Small intestine (tissue), 16 donors: ENCODE measurements at places on chromosomes 6 and 20. TPM values are rescaled to one million over a fixed set of nuclear protein-coding genes. Genes with fewer than 3 reads are reported as not detected.

DNA sequence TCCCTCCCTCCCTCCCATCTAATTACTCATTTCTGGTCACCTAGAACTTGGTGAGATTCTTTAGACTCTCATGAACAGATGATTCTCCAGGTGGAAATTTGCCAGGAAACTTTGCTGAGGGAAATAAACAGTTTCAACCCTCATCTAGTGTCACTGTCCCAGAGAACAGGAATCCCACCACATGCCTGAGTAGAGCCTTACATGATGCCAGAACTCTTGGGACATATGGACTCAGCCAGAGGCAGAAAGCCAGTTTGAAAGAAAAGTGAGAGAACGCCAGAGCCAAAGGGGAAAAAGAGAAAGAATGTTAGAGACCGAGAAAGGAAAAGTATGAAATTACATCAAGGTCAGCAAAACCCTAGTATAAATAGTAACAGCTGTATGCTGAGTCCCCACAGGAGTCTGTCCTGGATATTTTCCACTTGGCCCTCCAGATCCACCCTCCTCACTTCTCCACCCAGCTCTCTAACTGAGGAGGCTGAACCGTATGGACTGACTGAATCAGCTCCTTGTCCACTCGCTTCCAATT, 127.5 kb upstream of the COL21A1 start:
- H3K27ac ChIP-seq, result no peak overlapping the region
- DNase-seq, result no peak
- no peaks in the 10 kb centered on the region for H3K27me3 ChIP-seq
- no peaks in the 10 kb centered on the region for H3K36me3 ChIP-seq

GRCh38 chr6:153767127-153767526, 271.9 kb upstream of the OPRM1 start:
- peak; percentile 26 for DNase-seq
- no peaks in the 10 kb centered on the region for H3K36me3 ChIP-seq
- H3K4me1 ChIP-seq, result no peaks in the 10 kb centered on the region
- H3K27ac ChIP-seq, result no peak overlapping the region

- no peaks in the 10 kb centered on the region for H3K36me3 ChIP-seq
- DNase-seq, result no peak
- no peak overlapping the region for H3K4me3 ChIP-seq
These were observed 379.2 kb upstream of the SLC35B3 start for GRCh38 chr6:8814440-8815000.

DNA sequence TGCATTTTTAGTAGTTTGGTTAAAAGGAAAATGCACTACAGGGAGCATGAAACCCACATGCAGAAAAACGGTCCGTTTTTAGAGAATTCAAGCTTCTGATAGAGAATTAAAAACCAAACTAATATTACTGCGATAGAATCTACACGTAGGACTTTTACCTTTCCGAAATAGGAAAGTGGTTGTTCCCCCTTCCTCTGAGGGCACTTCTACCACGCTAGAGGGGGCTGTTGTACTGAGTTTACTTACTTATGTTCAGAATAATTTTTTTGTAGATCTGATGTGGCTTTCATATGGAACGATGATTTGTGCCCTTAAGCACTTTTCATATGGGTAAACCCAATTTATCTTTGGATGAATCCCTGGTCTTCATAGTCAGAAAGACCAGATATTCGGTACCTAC, 264.3 kb upstream of the PLN start:
- H3K4me3 ChIP-seq, result no peak overlapping the region
- no peaks in the 10 kb centered on the region for H3K36me3 ChIP-seq
- H3K27ac ChIP-seq, result no peak overlapping the region
- no peaks in the 10 kb centered on the region for H3K27me3 ChIP-seq
- peak; percentile 14 for DNase-seq

GRCh38 chr20:14860410-14860814, 523.0 kb upstream of the FLRT3 start:
- no peaks in the 10 kb centered on the region for H3K27me3 ChIP-seq
- no peak overlapping the region for H3K4me3 ChIP-seq
- DNase-seq, result no peak
- H3K4me1 ChIP-seq, result no peaks in the 10 kb centered on the region
- no peaks in the 10 kb centered on the region for H3K36me3 ChIP-seq
- no peak overlapping the region for H3K27ac ChIP-seq

DNA sequence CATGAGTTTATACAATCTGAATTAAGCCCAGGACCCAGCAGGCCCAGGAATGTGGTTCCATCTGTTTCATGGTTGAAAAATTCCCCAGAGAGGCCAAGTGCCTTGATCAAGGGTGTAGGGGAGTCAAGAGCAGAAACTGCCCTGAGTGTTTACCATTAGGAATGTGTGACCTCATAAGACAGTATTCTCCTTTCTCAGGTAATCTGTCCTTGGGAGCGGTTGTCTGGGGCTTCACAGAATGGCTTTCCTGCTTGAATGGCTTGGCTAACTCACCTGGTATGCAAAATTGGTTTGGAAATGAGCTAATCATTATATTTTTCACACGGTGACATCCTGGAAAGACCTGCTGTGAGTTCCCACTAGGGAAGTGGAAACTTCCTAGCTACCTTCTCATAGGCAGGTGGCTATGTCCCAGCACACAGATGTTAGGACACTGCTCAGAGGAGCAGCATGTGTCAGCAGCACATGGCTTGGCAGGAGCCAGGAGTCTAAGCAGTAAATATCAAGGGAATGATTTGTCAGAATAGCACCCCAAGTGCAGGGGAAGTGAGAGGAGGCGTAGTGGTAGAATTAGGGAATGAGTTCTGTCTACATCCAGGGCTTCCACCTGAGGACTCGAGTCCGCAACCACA, 17.7 kb downstream of the CLIC5 start:
- H3K36me3 ChIP-seq, result no peaks in the 10 kb centered on the region
- DNase-seq, result peak; percentile 27
- H3K27ac ChIP-seq, result no peak overlapping the region
- no peaks in the 10 kb centered on the region for H3K4me1 ChIP-seq

GRCh38 chr20:63754008-63754407, 14.4 kb downstream of the SLC2A4RG start:
- no peak for DNase-seq
- no peaks in the 10 kb centered on the region for H3K27me3 ChIP-seq
- no peaks in the 10 kb centered on the region for H3K36me3 ChIP-seq
- no peaks in the 10 kb centered on the region for H3K4me1 ChIP-seq
- no peak overlapping the region for H3K27ac ChIP-seq
- no peak overlapping the region for H3K4me3 ChIP-seq

- H3K27me3 ChIP-seq, result no peaks in the 10 kb centered on the region
- no peak overlapping the region for H3K27ac ChIP-seq
- H3K4me3 ChIP-seq, result no peak overlapping the region
- DNase-seq, result no peak
- H3K4me1 ChIP-seq, result no peaks in the 10 kb centered on the region
These were observed 16.3 kb upstream of the SDCBP2 start for GRCh38 chr20:1345030-1345755.

DNA sequence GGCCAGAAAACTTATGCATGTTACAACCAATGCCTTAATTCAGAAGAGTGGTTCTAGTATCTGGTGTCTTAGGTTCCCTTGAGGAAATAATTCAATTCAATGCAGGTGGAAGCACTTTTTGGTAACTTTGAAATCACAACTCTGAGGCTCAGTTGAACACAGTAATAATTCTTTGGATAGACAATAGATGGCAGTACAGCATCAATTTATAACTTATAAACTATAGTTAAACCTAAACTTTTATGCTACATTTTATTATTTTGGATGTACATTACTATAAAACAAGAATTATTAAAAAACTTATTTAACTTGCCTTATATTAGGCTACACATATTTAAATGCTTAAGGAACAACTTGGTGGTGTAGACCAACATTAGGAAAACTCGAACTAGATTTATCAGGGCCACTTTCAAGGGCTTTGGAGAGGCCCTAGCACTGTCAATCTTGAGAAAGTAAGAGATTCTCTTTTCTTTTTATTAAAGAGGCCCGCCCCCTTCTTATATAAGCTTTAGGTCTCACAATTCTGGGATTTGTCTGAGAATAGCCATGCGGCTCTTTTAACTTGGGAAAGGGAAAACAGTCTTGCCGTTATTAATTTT, 85.9 kb downstream of the CRYBG1 start:
- H3K27me3 ChIP-seq, result no peaks in the 10 kb centered on the region
- H3K27ac ChIP-seq, result peak overlapping the region; percentile 24
- no peak overlapping the region for H3K4me3 ChIP-seq

- H3K36me3 ChIP-seq, result no peaks in the 10 kb centered on the region
- no peak overlapping the region for H3K4me3 ChIP-seq
- DNase-seq, result no peak
- H3K27me3 ChIP-seq, result no peaks in the 10 kb centered on the region
These were observed 80.0 kb downstream of the CBFA2T2 start for GRCh38 chr20:33569802-33570391.

DNA sequence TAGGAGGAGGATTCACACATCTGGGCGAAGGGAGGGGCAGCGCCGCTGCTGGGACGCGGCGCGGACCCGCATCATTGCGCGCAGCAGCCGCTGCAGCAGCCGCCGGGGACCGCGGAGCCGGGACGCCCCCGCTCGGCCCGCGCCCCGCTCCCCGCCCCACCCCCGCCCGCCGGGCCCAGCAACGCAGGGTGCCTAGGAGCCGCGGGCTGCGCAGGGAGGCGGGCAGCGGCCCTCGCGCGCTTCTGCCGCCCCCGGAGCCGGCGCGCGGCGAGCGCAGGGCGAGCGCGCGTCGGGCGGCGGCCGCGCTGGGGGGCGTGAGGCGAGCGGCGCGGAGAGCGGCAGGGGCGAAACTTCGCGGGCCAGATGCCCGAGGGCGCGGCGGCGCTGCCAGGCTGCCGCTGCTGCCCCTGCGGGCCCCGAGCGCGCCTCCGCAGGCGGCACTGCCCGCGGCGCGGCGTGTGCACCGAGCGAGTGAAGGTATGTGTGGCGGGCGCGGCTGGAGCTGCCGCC, at the start of gene NKAIN2:
Gene NKAIN2 (plus strand): TSS at position 362 of the 510 bp plus-strand sequence.
- no peak within 1 kb of the TSS for H3K27ac ChIP-seq
- peak; percentile 35 for DNase-seq
- no peaks in the 10 kb centered on the region for H3K36me3 ChIP-seq
- H3K4me1 ChIP-seq, result no peaks in the 10 kb centered on the region
- H3K27me3 ChIP-seq, result peaks cover 24% of the 10 kb centered on the region

DNA sequence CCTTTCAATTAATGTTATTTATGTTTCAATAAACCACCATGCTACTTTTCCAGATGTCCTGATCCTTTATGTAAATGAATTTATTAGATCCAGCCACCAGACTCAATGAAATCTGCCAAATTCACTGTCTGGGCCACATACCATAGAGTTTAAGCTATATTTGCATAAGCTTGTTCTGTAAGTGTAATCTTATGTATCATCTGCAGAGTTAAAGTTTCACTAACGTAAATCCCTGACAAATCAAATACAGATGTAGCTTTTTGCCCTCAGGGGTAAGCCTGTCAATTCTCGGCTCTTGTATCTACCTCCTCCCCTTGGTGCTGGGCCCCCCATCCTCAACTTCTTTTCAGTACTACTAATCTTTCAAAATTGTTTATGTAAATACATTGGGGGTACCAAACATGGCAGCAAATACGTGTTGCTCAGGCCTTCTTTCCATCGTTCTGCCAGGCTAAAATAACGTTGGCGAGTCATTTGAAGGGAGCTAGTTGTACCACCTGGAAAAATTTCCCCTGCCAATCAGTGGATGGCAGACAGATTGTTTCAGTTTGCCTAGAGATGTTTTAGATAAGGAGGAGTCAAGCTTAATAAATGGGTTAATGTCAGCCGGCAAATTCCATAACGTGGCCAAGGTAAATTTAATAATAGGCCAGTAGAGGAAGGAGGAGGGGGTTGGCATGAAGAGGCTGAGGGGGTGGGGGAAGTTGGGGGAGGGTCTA, 79.6 kb downstream of the RPS12 start:
- H3K27ac ChIP-seq, result no peak overlapping the region
- no peaks in the 10 kb centered on the region for H3K4me1 ChIP-seq
- H3K27me3 ChIP-seq, result no peaks in the 10 kb centered on the region
- no peaks in the 10 kb centered on the region for H3K36me3 ChIP-seq
- H3K4me3 ChIP-seq, result no peak overlapping the region

GRCh38 chr6:167697316-167697715, 129.4 kb upstream of the AFDN start:
- H3K36me3 ChIP-seq, result no peaks in the 10 kb centered on the region
- H3K27me3 ChIP-seq, result no peaks in the 10 kb centered on the region
- H3K27ac ChIP-seq, result no peak overlapping the region
- peaks cover 3% of the 10 kb centered on the region for H3K4me1 ChIP-seq

- no peak overlapping the region for H3K4me3 ChIP-seq
- no peak overlapping the region for H3K27ac ChIP-seq
- no peaks in the 10 kb centered on the region for H3K27me3 ChIP-seq
- H3K36me3 ChIP-seq, result no peaks in the 10 kb centered on the region
- H3K4me1 ChIP-seq, result peaks cover 2% of the 10 kb centered on the region
- no peak for DNase-seq
These were observed 318.9 kb upstream of the JAG1 start for GRCh38 chr20:10992731-10993130.

- no peaks in the 10 kb centered on the region for H3K36me3 ChIP-seq
- no peak overlapping the region for H3K4me3 ChIP-seq
- DNase-seq, result peak; percentile 84
These were observed 368.9 kb downstream of the LAMA2 start for GRCh38 chr6:129251669-129252376.

GRCh38 chr6:99606656-99607415, at the start of gene PRDM13:
PRDM13 (plus strand) TSS chr6:99606833; CDS start chr6:99607035, 202 bp downstream.
- no peak within 1 kb of the TSS for H3K27ac ChIP-seq
- no peak for DNase-seq
- H3K36me3 ChIP-seq, result no peaks in the 10 kb centered on the region
- H3K4me1 ChIP-seq, result no peaks in the 10 kb centered on the region
- H3K4me3 ChIP-seq, result no peak within 1 kb of the TSS

DNA sequence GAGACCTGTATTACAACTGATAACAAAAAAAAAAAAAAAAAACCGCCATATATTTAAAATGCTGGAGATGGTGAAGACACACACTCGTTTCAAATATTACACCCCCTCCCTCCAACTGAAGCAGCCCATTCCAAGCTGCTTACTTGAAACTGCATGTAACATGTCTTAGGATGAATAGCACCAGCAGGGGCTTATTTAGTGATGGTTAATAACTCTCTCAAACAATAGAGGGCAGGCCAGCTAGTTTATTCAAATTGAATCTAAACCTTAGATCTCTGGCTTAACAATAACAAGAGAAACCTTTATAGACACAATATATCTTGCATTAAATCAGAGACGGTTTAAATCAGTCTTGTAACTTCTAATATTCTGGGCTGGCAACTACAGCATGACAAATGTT, 9.3 kb upstream of the JPH2 start:
- no peak for DNase-seq
- H3K4me1 ChIP-seq, result no peaks in the 10 kb centered on the region
- no peak overlapping the region for H3K27ac ChIP-seq
- H3K4me3 ChIP-seq, result no peak overlapping the region

The HLA-DQA2 gene
- polyA plus RNA-seq, result 2.0 TPM

The CFAP206 gene
- not detected for polyA plus RNA-seq

The COL21A1 gene
- polyA plus RNA-seq, result 0.84 TPM

The CD83 gene
- 0.54 TPM for polyA plus RNA-seq

The FAM162B gene
- polyA plus RNA-seq, result 1.6 TPM

The HLA-B gene
- 1,749 TPM for polyA plus RNA-seq
